ENCODE measurements at places on chromosomes 4 and X.

DNA sequence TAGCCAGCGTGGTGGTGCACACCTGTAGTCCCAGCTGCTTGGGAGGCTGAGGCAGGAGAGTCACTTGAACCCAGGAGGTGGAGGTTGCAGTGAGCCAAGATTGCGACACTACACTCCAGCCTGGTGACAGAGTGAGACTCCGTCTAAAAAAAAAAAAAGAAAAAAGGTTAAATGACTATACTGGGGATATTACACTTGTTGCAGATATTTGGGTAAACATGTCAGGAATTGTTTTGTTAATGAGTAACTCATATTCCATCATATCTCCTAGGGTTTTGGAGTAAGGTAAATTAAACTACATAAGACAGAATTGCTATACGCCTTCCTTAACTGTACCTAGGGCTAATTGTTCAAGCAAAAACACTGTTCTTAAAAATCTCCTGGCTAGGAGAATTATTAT lies 291.4 kb upstream of the IGFBP7 start:
- no peak for DNase-seq

DNA sequence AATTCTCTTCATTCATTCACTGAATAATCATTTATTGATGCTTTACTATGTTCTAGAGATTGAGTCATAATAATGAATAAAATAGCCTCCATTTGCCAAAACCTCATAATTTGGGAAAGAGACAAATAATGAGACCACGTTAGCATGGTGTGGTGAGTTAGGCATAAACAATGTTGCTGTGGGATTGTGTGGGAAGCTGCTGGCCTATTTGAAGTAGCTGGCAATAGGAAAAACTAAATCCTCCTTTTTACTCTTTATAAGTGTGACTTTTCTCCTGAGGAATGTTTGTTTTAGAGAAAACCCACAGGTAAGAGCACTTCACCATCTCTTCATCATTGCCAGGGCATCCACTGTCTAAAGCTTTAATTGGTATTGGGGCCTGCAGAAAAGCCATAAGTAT lies 95.3 kb downstream of the AREG start:
- no peak for DNase-seq

DNA sequence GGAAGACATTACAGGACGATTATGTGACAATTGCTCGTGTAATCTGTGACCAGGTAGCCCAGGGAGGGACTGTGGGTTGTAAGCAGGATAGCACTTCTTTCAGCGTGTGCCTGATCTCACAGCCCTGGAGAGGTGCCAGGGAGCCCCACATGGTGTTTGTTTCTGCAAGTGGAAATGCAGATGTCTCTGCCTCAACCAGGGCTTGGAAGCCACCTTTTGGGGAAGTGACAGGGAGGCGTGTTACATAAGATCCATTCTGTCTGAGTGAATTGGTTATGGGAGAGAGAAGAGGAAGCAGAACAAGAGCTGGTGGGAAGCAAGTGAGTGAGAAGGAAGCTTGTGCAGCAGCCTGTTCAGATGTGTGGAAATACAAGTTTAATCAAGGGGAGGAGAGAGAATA lies 104.5 kb upstream of the GATB start:
- peak; percentile 35 for DNase-seq

DNA sequence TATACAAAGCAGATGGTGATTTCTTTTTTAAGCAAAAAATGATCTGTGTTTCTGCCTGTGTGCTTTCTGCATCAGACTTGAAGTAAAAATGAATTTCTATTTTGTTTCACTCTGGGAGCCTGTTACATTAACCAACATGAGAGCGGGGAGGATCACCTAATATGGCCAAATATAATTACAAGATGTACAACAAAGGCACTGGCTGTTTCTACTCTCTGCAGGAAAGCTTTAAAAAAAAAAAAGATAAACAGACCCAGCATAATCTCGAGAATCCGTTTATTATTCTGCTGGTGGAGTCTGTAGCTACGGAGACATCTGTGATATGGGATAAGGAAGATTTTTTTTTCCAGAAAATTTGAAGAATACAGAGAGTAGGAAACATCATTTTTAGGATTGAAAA lies 103.6 kb downstream of the COMMD8 start:
- peak; percentile 49 for DNase-seq

DNA sequence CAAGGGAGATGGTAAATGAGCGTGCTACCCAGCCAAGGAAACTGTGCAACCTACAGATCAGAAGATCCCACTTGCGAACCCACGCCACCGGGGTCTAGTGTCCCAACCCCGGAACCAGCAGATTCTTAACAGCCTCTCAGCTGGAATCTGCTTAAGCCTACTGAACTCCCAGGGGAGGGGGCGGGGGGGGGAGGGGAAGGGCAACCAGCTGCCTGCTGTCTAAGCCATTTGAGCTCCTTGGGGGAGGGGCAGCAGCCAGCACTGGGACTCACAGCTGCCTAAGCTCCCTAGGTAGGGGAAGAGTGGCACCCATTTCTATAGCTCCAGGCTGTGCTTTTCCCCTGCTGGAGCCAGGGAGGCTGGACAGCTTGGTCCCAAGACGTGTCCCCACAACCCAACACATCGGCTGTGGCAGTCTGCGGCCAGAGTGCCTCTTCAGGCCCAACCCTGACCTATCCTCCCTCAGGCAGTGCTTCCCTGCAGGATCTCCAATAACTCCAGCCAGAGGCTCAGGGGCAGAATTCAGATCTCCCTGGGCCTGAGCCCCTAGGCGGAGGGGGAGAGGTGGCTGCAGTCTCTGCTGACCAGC lies 289.2 kb downstream of the LDB2 start:
- no peak for DNase-seq
